ENCODE measurements at places on chromosomes 16 and 17. TPM values are rescaled to one million over a fixed set of nuclear protein-coding genes. Genes with fewer than 3 reads are reported as not detected.
A peak's percentile ranks its signal among the peaks of the same experiment; 100 is the strongest.

GRCh38 chr17:10674704-10675103 is 17.6 kb upstream of the MYH3 start:
- DNase-seq: no peak

DNA sequence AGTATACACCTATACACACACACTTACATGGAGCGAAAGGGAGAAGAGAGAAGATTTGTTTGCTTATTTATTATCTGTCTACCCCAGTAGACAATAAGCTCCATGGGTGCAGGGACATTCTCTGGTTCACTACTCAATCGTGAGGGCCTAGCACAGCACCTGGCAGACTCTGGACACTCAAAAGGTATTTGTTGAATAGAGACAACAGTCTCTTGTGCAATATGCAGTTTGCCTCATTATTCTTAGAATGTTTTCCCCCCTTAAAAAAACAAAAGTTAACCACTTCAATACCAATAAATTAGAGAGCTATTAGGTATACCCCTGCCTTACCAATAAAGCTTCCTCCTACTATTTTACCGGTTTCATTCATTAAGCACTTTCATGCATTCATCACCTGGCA is 2.0 kb downstream of the AKAP10 start:
- DNase-seq: no peak

DNA sequence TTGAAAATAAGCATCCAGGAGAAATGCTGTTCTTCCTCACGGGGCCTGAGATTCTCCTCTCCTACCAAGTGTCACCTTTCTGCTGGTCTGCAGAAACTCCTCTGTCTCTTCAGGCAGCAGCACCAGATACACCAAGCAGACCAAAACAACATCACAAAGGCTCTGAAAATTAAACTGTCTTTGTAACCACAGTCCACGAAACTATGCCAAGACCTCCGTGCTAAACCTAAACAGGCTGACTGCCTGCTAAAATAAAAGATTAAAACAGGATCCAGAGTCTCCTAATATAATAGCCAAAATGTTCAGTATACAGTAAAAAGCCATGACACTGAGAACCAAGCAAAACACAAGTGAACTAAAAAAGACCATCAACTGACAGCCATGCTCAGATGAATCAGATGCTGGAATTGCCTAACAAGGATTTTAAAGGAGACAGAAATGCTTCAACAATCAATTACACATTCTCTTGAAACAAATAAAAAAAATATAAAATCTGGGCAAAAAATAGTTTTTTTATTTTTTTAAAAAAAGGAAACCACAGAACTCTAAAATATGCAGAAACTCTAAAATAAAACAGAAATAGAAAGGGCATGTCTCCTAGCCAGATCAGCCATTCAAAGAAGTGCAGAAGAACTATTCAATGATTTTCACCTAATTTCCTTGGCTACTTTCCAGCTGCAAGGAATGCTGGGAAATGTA is 50.3 kb upstream of the TOX3 start:
- DNase-seq: no peak

- peak; percentile 87 for DNase-seq
Measured at GRCh38 chr17:8119581-8120519, 1.5 kb upstream of the ALOXE3 start.

DNA sequence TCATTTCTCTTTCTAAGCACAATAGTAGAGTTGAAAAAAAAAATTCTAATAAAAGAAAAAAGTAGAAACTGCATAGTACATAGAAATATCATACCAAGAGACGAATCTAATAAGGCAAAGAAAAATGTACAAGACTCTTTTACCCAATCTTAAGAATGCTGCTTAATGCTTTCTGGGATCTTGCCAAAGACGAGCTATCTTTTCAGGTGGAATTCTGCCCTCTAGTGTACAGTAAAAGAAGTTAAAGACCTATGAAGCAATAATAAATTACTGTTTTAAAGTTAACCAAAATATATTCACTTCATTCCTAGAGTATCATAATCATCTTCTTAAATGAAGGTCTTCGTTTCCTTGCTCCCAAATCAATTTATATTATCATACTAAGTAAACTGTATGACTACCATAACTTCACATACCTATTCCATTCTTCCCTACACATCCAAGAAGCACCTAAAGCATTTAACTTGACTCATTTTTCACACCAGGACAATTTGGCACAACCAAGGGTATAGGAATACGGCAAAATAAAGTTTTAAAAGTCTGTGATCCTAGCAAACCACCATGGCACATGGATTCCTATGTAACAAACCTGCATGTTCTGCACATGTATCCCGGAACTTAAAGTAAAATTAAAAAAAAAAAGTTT is 47.7 kb downstream of the CFDP1 start:
- no peak for DNase-seq

DNA sequence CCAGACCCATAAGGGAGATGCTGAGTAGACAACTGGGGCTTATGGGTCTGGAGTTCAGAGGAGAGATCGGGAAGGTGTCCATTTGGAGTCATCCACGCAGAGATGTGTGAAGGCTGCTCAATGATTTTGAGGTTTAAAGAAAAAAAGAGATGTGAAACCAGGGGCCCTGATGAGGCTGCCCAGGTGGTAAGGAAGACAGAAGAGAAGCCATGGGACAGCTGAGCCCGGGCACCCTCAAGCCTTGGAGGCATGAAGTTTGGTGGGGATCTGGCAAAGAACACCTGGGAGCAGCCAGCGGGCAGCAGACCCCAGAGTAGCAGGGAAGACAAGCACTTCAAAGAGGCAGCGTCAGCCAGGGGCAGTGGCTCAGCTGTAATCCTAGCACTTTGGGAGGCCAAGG is 20.8 kb upstream of the MYO15B start:
- DNase-seq: no peak

DNA sequence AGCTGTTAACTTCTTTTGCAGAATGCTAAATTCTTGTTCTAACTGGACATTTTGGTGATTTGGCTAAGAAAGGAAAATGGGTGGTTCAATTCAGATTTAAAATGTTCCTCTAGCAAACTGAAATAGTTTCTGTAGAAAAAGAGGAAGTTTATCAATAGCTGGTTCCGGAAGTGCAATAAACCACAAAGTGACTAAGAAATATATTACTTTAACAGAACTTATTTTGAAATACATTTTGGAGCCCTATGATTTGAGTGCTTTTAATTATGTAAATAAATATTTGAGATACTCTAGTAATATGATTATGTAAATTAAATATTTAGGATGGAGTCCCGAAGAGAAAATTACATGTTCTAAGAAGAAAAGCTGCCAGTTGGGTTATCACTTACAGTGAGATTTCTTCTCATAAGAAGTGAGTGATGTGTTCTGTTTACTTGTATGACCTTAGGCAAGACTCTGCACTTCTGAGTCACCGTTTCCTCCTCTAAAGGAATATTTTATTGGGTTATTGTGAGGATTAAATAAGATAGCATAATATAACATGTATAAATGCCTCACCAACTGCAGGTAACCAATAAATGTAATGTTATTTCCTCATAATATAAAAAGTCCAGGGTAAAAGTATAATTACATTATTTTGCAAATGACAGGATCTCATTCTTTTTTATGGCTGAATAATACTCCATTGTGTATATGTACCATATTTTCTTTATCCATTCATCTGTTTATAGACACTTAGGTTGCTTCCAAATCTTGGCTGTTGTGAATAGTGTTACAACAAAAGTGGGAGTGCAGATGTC is at the start of gene EVI2B:
EVI2B (minus strand) TSS at position 73 of the 800 bp plus-strand sequence. CDS start 8,445 bp downstream, outside the sequence.
- no peak for DNase-seq

DNA sequence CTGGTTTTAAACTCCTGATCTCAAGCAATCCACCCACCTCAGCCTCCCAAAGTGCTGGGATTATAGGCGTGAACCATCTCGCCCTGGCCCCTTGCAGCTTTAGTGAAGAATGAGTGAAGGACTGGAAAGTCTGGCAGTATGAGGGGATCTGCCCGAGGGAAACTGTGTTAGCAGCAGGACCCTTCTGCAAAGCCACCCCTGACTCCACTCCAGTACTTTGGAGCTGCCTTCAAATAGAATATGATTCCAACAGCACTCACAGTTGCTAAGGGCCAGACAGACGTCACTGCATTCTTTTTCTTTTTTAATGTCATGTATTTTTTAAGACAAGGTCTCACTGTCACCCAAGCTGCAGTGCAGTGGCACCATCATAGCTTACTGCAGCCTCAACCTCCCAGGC is 52.3 kb downstream of the KPNA2 start:
- DNase-seq: no peak

DNA sequence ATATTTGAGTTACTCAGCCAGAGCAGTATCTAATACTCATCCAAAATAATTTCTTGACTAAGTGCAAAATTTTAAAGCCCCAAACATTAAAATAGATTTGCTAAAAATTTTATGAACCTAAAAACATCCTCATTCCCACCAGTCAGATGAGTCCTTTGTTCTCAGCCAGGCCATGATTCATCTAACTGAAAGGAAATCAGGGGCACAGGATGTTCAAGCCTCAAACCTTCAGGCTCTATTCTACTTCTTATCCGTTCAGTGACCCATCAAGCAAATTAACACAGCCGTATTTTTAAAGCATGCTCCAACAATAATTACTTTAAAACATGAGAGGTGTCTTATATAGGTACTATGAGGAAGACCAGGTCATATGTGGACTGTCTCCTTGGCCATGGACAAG is 176.5 kb upstream of the MON1B start:
- no peak for DNase-seq

DNA sequence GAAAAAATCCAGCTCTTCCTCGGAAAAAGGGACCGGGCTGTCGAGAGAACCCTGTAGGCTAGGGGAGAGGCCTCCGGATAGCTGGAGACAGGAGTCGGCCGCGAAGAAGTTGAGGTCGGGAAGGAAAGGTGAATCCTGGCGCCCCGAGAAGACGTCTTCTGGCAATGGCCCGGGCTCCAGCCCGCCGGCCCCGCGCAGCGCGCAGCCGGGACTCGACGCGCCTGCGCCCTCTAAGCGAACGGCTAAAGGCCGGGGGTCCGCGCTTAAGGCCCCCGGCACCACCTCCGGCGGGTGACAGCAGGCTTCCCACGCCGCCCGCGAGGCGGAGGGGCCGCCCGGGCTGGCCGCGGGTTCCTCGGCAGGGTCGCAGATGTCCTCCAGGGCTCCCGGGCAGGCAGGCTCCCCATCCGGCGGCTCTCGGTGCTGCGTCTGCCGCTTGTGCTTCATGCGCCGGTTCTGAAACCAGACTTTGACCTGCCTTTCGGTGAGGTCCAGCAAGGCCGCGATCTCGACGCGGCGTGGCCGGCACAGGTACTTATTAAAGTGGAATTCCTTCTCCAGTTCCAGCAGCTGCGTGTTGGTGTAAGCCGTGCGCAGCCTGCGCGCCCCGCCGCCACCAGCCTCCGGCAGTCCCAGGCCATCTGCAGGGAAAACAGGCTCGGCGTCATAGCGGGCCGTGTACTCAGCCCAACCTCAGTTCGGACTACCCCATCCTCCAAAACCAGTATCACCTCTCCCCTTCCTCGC is 1.6 kb downstream of the HOXB2 start:
- DNase-seq: no peak

DNA sequence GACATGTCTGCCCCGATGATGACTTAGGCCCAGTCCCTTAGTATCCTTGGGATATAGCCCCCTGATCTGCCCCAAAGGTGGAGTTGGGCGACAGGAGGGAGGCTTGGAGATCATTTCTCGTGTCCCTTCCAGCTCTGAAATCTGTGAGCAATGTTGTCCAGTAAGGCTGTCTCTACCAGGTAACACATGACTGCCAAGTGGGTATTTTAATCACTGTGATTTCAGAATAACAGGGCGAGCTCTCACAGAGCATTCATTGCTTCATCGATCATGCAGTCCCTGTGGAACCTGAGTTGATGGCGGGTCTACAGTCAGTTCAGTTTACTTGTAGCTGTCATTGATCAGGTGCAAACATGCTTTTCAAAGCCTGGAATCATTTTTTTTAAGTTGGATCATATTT is 39.2 kb downstream of the KSR1 start:
- DNase-seq: no peak

DNA sequence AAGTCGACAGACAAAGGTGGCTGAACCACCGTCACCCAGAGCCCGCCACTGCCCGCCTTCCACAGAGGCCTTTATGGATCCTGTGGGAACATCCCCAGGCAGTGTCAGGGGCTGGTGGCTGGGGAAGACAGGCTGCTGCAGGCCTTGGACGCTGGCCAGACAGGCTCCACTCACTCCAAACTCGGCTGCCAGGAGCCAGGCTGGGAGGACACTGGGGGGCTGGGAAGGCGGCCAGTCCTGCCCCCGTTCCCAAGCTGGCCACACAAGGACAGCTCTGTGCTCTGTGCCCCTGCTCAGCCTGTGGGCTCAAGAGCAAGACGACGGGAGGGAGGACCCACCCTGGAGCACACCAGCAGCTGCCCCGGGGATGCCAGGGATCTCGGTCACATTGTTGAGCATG is 7.6 kb upstream of the LCAT start:
- peak; percentile 80 for DNase-seq

DNA sequence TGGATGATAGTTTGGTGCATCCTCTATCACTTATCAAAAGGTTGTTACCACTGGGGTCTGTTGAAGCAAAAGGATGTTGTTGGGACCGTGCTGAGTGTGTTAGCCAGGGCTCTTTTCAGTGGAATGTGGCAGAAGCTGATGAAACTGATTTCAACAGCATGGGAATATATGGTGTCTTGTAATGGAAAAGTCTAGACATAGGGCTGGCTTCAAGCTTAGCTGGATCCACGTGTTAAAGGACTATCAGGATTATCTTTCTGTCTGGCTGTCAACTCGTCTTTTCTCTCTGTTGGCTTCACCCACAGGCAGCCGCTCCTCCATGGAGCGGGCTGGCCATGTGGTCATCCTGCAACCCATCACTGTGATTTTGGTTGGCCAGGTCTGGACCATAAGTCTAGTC is 8.7 kb downstream of the SNX29 start:
- no peak for DNase-seq

- no peak for DNase-seq
Measured at GRCh38 chr17:78202666-78203065, 11.4 kb upstream of the BIRC5 start.

DNA sequence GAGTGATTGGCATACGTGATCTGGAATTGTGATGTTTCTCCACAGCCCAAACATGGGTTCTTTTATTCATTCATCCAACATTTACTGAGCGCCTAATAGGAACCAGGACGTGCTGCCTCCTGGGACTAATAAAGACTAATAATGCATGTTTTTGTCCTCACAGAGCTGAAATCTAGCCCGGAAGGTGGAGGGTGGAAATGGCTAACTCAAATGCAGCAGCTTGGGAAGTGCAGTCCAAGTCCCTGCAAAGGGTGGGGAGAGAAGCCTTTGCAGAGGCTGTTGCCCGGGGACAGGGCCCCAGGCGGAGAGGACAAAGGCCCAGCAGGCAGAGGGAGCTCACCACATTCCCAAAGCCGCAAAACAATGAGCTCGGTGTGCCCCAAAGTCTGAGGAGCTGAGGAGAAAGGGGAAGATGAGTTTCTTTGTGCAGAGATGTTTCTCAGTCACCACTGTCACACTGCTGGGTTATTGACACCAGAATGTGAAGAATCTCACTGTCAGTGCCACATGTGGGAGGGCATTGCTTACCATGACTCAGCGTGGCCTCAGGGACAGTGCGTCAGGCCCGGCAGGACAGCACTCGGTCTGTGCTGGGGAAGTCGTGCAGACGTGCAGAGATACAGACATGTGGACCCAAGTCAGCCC is 118.2 kb upstream of the CHMP6 start:
- peak; percentile 67 for DNase-seq

Gene PHB1
- 233 TPM for total RNA-seq

Gene SDR42E2
- not detected for total RNA-seq

Gene ITGAD
- total RNA-seq: 0.11 TPM

Data from Right ventricle myocardium inferior (tissue), 1 donor.